ENCODE measurements at places on chromosomes 2 and 18. TPM values are rescaled to one million over a fixed set of nuclear protein-coding genes. Genes with fewer than 3 reads are reported as not detected.

ENOSF1 gene
- total RNA-seq: 54.6 TPM

EFR3B gene
- total RNA-seq: 0.58 TPM

DNA sequence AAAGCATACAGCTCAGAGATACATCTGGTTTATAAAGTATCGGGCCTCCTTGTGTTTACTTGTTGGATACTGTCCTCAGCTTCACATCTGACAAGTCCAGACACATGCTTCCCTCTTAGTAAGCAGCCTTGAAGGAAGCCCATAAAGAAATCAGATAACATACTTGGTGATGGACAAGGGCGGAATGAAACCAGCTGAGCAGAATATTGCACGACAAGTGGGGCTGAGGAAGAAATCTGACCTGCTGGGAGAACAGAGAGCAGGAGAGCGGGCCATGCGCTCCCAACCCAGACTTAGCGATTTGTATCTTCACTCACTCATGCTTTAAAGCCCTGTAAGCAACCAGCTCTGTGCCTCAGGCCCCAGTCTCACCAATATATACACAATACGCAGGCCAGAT, 208.4 kb downstream of the CDH20 start:
- H3K4me1 ChIP-seq: no peaks in the 10 kb centered on the region
- no peaks in the 10 kb centered on the region for H3K27me3 ChIP-seq
- H3K36me3 ChIP-seq: no peaks in the 10 kb centered on the region
- no peak overlapping the region for H3K27ac ChIP-seq
- no peak for DNase-seq
- H3K4me3 ChIP-seq: no peak overlapping the region

BBS5 gene
- total RNA-seq: 2.0 TPM
